PC-9 (cell line): ENCODE measurements at places on chromosomes 3 and 15. TPM values are rescaled to one million over a fixed set of nuclear protein-coding genes. Genes with fewer than 3 reads are reported as not detected.

DNA sequence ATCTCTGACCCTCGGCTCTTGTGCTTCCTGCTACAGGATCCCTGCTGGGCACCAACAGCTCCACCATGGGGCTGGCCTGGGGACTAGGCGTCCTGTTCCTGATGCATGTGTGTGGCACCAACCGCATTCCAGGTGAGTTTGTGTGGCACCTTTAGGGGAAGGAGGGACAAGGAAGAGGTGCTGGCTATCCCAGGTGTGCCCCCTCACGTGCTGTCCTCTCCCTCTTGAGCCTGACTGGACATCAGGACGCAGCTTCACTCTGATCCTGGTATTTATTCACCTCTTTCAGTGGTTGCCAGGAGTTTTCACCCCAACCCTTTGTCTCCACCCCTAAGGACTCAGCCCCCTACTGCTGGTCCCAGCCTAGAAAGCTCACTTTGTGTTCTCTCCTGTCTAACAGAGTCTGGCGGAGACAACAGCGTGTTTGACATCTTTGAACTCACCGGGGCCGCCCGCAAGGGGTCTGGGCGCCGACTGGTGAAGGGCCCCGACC is 960 bp downstream of the THBS1 start:
- no peaks in the 10 kb centered on the region for H3K27me3 ChIP-seq
- peak overlapping the region; percentile 70 for H3K4me3 ChIP-seq
- H3K27ac ChIP-seq = no peak overlapping the region
- DNase-seq = peak; percentile 74
- H3K36me3 ChIP-seq = peaks cover 17% of the 10 kb centered on the region; the same call in 1 of the 2 replicates
- peaks cover 22% of the 10 kb centered on the region; the same call in 1 of the 2 replicates for H3K4me1 ChIP-seq

AMIGO3 gene
- 1.0 TPM in 1 of 2 replicates, not detected in the other for total RNA-seq

TMEM212 gene
- not detected in 2 replicates for total RNA-seq

XCR1 gene
- total RNA-seq = 0.13 and 0.18 TPM in 2 replicates

DNA sequence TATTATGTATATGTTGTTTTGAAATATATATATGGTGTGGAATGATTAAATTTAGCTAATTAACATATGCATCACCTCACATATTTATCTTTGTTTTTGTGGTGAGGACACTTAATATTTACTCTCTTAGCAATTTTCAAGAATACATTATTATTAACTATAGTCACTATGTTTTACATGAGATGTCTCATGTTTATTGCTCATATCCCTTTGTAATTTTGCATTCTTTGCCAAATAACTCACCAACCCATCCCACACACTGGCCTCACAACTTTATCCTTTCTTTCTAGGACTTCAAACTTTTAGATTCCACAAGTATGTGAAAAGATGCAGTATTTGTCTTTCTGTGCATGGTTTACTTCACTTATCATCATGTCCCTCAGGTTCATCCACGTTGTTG is 950.2 kb upstream of the CADM2 start:
- no peaks in the 10 kb centered on the region for H3K4me1 ChIP-seq
- no peak for DNase-seq
- no peak overlapping the region for H3K27ac ChIP-seq
- H3K27me3 ChIP-seq = no peaks in the 10 kb centered on the region

DNA sequence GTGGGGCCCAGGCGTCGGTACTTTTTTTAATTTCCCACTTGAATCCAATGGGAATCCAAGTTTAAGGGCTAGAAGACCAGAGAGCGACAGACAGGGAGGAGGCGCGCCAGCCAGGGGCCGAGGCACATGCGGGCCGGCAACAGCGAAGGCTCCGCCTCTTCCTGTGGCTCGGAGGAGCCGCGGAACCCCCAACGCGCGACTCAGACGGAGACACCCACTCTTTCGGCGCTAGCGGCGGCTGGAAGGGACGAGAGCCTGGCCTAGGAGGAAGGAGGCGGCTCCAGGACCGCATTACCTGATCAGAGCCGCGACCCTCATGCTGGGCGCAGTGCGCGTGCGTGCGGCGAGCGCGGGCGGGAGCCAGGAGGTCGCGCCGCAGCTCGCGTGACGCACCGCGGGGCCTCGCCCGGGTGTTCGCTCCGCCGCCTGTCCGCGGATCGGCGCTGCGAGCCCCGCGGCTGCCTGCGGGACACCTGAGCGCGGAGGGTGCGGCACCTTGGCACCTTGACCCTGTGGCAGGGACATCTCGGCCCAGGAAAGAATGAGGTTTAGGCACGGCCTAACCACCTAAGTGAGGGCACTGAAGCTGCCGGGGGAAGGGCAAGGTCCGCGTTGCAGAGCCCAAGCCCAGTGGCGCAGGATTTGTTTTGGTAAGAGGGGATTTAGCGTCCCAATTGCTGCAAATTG is at the start of gene DPH6:
Gene DPH6 (minus strand): TSS at position 342 of the 687 bp plus-strand sequence. CDS start 24 bp downstream, at position 318.
- H3K27me3 ChIP-seq = no peaks in the 10 kb centered on the region
- DNase-seq = peak; percentile 60
- H3K4me1 ChIP-seq = peaks cover 10% of the 10 kb centered on the region
- no peaks in the 10 kb centered on the region for H3K36me3 ChIP-seq

GRCh38 chr3:194797555-194798250 is 112.0 kb downstream of the FAM43A start:
- H3K4me3 ChIP-seq = no peak overlapping the region
- no peaks in the 10 kb centered on the region for H3K4me1 ChIP-seq
- H3K36me3 ChIP-seq = no peaks in the 10 kb centered on the region
- no peak overlapping the region for H3K27ac ChIP-seq
- no peaks in the 10 kb centered on the region for H3K27me3 ChIP-seq
- no peak for DNase-seq

SCAPER gene
- 18.7 and 22.0 TPM in 2 replicates for total RNA-seq

DNA sequence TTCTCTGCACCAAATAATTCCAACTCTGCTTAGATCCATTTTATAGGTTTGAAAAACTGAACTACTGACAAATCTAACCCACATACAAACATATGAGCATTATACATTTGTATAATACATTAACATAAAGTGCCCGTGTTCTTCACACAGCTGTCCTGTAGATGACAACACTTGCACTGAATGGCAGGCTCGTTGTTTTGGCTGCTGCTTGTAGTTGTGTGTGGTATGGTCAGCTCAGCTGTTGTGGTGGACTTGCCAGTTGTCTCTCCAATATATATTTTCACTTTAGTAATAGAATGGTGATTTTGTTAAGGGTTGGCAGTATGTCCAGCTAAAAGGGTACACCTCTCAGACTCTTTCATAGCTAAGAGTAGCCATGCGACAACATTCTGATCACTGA is 30.5 kb downstream of the CHST2 start:
- H3K4me3 ChIP-seq = no peak overlapping the region
- no peak for DNase-seq
- H3K4me1 ChIP-seq = no peaks in the 10 kb centered on the region
- no peak overlapping the region for H3K27ac ChIP-seq
- no peaks in the 10 kb centered on the region for H3K27me3 ChIP-seq

DNA sequence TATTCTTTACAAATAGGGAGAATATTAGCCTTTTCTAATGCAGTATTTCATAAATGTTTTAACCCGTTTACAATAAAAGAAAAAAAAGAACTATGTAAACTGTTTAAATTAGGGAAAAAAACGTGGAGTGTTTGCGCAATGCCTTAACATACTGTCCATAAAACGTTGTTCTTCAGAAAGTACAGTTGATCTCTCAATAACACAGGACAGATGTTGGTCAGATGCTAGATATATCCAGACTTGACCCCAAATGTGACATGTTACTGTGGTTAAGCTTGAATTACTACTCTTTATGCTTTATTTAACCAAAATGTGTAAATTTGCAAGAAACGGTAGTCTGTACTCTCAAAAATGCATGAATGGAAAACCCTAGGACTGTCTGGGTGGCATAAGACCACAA is 110.3 kb downstream of the PLOD2 start:
- H3K27ac ChIP-seq = no peak overlapping the region
- DNase-seq = no peak
- no peaks in the 10 kb centered on the region for H3K36me3 ChIP-seq
- no peaks in the 10 kb centered on the region for H3K27me3 ChIP-seq

- no peaks in the 10 kb centered on the region for H3K36me3 ChIP-seq
- no peaks in the 10 kb centered on the region for H3K27me3 ChIP-seq
- no peaks in the 10 kb centered on the region for H3K4me1 ChIP-seq
- no peak overlapping the region for H3K4me3 ChIP-seq
- H3K27ac ChIP-seq = no peak overlapping the region
- no peak for DNase-seq
Observed at GRCh38 chr3:34635352-34635850, 837.0 kb downstream of the PDCD6IP start.

DNA sequence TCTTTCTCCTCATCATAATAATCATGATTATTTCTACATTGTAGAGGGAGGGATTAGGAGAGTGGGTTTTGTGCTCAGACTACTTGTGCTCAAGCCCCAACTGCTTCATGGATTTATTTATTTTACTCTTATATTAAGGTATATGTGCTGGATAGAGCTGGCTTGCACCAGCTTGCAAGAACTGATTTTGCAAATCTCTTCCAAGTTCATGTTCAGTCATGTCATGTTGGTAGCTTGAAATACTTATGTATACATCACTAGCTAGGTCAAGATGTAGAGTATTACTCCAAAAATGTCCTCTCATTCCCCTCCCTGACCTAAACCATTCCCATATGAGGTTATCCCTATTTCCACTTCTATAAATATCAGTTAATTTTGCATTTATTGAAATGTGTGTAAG is 293.9 kb upstream of the RBMS3 start:
- no peaks in the 10 kb centered on the region for H3K27me3 ChIP-seq
- no peak for DNase-seq
- H3K27ac ChIP-seq = no peak overlapping the region
- H3K36me3 ChIP-seq = no peaks in the 10 kb centered on the region

GRCh38 chr3:170356596-170357175 is 829 bp upstream of the SKIL start:
- H3K4me3 ChIP-seq = peak overlapping the region; percentile 61
- H3K36me3 ChIP-seq = peaks cover 22% of the 10 kb centered on the region
- no peaks in the 10 kb centered on the region for H3K27me3 ChIP-seq
- H3K27ac ChIP-seq = peak overlapping the region; percentile 84
- peak; percentile 96 for DNase-seq
- peaks cover 55% of the 10 kb centered on the region for H3K4me1 ChIP-seq

DNA sequence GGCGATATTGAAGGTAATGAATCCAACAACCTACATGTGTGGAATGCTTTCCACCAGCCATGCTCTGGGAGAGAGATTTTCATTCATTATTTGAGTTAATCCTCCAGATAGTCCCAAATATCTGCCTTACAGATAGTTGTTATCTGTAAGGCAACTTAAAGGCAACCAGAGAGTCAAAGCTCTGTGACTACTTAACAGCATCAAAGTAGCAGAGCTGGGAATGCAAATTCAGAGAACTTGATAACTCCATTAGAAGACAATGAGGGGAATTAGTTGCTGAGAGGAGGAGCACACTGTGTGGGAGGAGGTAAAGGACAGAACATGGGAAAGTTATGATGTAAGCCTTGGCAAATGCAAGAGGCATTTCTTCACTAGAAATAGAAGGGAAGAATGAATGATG is 10.5 kb upstream of the CRBN start:
- H3K4me1 ChIP-seq = no peaks in the 10 kb centered on the region
- H3K4me3 ChIP-seq = no peak overlapping the region
- H3K27ac ChIP-seq = no peak overlapping the region
- DNase-seq = no peak

DNA sequence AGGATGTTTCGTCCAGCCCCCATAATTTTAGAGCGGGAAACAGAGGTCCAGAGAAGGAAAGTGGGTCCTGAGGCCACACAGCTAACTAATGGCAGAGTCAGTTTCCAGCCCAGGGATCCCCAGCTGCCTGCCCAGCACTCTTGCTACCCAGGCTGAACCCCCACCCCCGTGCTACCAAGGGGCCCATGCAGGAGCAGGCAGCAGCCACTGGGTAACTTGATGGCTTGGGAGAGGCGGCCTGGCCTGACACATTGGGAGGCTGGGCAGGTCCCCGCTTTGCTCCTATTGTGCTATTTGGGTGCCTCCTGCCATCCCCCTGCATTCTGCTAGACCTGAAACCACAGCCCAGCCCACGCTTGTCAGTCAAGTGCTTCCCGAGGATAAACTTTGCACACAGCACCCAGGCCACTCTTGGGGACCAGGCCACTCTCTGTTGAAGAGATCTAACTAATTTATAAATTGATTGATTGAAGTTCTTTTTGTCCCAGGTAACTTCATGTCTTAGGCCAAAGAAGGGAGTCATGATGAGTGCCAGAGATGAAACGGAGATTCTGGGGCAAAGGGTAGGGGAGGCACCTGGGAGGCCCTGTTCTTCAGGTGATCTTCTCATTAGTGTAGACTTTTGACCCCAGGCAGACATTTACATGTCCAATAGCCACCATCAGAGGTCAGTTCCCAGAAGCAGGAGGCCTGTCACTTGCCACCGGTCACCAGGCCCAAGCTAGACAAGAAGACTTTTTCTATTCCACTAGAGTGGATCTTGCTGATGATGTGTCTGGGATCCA is 7.0 kb downstream of the PAK6 start:
- H3K27ac ChIP-seq = no peak overlapping the region
- H3K36me3 ChIP-seq = no peaks in the 10 kb centered on the region
- H3K27me3 ChIP-seq = no peaks in the 10 kb centered on the region
- DNase-seq = no peak

UACA gene
- total RNA-seq = 59.9 and 64.5 TPM in 2 replicates
